ENCODE measurements at places on chromosomes 5 and 9.

- no peak for DNase-seq
Measured at GRCh38 chr5:139725073-139725830, 70.4 kb upstream of the PSD2 start.

- DNase-seq = no peak
Measured at GRCh38 chr5:92896722-92897121, 684.3 kb downstream of the NR2F1-AS1 start.

DNA sequence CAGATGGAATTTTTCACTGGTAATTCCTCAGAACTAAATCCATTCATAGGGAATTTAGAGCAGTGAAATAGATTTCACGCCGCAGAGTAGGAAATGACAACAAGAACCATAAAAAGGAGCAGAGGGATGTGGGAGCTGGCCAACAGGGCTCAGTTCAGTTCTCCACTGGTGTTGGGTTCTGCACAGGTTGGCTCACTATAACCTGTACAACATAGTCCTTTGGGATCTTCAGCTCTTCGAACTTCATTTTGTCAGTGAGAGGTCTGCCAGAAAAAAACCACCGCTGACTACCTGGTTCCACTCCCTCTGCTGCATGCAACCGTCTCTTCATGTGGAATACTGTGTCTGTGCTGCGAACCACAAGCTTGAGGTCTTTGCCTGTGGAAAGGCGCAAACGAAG, 17.7 kb downstream of the EFCAB9 start:
- DNase-seq = no peak

GRCh38 chr5:71836559-71837112, 117.6 kb downstream of the CARTPT start:
- DNase-seq = no peak

DNA sequence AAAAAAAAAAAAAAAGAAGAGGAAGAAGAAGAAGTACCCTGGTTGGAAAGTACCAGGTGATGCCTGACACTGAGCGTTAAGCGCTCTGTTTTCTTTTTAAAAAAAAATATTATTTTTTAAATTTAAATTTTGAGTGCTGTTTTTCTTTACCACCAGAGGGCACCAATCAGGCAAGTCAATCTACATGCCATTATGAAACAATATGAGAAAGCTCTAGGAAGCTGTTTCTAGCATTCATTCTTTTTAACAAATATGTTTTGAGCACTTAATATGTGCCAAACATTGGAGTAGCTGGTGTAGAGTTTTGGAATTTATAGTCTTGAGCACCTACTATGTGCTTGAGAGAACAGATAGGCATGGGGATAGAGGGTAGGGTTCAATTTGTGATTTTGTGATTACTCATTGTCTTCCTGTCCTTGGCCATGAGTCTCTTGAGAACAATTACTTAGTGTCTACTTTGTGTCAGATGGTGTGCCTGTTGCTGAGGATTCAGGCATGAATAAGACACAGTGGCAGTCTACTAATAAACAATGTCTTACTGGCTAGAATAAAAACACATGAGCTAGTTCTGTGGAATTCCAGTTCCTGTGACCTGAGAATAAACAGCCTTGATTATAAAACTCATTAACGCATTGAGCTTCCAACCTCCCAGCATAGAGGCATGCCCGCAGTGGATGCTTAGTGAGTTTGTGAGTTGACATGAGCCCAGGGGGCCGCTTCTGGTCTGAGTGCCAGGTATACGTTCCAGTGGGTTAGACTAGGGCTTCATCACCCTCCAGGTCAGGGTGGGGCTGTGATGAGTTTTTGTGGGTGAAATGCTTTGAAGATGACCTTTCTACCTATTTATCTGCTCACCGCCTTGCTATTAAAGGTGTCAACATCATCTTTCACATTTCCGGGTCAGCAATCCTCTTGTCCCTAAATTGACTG, 3.0 kb upstream of the UBE2R2 start:
- DNase-seq = peak; percentile 38

DNA sequence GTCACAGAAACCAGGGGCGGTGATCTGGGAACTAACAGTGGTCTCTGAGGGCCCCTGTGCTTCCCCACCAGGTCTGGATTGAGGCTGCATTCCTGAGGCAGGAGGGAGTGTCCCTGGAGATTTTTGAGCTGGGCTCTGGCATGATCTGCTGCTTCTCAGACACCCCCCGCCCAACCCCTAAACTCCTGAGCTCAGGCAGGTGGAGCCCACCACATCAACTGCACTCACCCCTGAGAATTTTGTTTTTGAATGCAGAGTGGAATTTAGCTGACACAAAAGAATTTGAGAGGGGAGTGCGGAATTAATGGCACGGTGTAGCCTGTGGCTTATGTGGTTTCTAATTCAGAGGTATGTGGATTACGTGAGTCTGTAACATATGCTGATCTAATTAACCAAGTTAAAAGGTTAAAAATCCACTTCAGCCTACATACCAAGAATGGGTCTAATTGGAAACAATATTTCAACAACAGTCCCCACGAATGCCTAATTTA, 23.9 kb upstream of the CTSL start:
- no peak for DNase-seq

- DNase-seq = no peak
Measured at GRCh38 chr5:111394586-111394985, 117.7 kb downstream of the STARD4 start.

GRCh38 chr5:30385754-30386153, 807.7 kb upstream of the CDH6 start:
- DNase-seq = no peak

- DNase-seq = no peak
Measured at GRCh38 chr5:35785601-35786085, 71.0 kb upstream of the IL7R start.

DNA sequence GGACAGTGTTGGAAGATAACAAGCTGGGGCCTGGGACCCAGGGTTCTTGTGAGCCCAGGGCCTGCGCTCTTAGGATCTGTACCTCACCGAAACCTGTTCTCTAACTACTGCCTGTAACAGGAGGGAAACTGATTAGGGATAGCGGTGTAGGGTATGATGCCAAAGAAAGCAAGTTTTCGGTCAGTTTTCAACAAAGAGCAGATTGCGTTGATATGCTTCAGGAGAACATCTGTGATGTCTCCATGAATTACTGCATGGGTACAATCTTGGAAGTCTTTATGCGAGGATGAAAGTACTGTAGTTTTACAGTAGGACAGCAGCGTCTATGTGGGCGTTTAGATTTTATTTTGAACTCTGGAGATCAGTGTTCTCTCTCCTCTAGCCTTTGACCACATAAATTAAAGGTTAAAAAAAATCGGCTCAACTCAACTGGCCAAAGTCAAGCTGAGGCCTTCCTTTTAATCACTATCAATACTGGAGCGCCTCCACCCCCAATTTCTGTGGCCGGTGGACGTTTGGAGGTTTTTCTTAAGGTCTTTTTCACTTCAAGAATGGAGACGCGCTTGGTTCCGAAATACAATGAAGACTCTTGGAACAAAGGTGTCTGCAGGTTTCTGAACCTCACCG, 3.0 kb downstream of the NFIL3 start:
- DNase-seq = no peak

DNA sequence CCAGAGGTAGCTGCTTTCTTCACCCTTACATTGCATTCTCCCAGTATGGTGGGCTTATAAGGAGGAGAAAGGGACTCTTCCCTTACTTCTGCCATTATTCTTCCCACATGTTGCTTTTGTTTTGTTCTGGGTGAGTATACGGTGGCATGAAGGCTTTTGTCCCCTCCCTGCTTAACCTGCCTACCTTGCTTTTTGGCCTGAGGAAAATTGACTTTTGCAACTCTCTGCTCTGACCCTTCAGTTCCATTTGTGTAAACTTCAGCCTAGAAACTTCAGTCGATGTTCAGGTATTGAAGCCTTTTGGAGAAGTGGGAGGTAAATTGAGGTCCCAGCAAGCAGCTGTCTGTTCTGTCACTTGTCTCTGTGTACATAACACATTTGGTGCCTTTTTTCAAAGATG, 110.2 kb downstream of the PCSK1 start:
- no peak for DNase-seq

DNA sequence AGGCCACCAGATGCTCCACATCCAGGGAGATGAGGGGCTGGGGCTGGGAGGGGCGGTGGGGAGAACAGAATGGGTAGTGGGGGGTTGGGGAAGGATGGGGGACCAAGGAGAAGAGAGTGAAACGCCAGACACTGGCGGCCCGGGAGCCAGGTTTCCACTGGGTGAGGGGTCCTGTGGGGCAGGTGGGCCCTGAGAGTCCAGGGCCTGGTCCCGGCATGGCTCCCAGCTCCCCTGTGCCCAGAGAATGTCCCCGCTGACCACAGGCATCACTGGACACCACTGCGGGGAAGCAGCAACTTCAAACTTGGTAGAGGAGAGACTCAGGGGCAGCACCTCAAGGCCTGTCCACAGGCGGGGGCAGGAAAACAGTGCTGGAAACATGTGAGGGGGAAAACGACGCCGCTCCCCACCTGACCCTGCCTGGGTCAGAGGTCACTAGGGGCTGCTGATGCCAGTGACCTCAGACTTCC, 13.2 kb downstream of the NINJ1 start:
- no peak for DNase-seq

- no peak for DNase-seq
Measured at GRCh38 chr9:75146229-75146628, 57.9 kb downstream of the OSTF1 start.

- no peak for DNase-seq
Measured at GRCh38 chr9:11702548-11702947, 990.6 kb upstream of the TYRP1 start.

GRCh38 chr5:18970000-18970399, 1018.0 kb downstream of the CDH18 start:
- DNase-seq = no peak

- DNase-seq = no peak
Measured at GRCh38 chr5:164727012-164727411, 1221.6 kb downstream of the MAT2B start.

- DNase-seq = no peak
Measured at GRCh38 chr5:72394688-72395087, 74.5 kb downstream of the PTCD2 start.

GRCh38 chr5:39249564-39250274, 30.4 kb upstream of the FYB1 start:
- no peak for DNase-seq

- DNase-seq = no peak
Measured at GRCh38 chr9:93206576-93207155, 22.7 kb downstream of the WNK2 start.

- DNase-seq = no peak
Measured at GRCh38 chr9:124197177-124198095, 60.3 kb upstream of the NEK6 start.

- DNase-seq = no peak
Measured at GRCh38 chr5:179260324-179261070, 84.8 kb downstream of the ADAMTS2 start.

- DNase-seq = no peak
Measured at GRCh38 chr5:118042076-118042475, 946.3 kb downstream of the DTWD2 start.

DNA sequence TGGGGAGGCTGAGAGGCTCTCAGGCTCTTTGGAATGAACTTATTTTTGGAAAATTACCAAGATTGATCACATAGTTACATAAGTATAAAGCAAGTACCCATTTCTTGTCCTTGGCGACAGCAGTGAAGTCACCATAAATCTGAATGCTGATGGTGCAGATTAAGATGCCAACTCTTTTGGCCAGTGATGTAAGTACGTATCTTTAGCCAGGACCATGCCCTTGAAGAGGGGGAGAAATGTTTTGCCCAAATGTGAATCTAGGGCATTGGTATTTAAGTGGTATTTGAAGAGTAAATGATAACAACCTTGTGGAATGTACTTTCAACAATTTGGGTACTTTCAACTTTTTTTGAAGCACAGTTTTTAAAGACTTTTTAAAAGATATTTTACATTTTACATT, 68.2 kb upstream of the RAD23B start:
- no peak for DNase-seq

- peak; percentile 81 for DNase-seq
Measured at GRCh38 chr9:133460405-133461175, 812 bp downstream of the CACFD1 start.

DNA sequence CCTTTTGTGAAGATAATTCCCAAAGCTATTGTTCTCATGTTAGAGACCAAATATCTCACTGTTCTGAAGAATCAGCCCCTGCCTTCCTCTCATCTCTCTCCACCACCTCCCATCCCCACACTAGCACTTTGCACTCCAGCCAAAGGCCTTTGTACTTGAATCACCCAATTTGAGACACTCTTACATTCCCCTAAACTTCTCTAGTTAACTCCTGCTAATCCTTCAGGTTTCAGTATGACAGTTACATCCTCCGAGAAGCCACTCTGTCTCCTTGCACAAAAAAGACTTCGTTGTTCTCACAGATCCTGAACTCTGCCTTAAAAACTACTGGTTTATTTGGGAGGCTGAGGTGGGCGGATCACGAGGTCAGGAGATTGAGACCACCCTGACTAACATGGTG, 227.5 kb downstream of the PIK3R1 start:
- no peak for DNase-seq

GRCh38 chr5:60439552-60439951, 260.4 kb downstream of the DEPDC1B start:
- no peak for DNase-seq
